ENCODE measurements at places on chromosomes 6 and 20.

GRCh38 chr6:152008779-152009178, 201.3 kb downstream of the ESR1 start:
- no peak for DNase-seq

GRCh38 chr6:68641172-68641571, 6.1 kb downstream of the ADGRB3 start:
- DNase-seq = no peak

DNA sequence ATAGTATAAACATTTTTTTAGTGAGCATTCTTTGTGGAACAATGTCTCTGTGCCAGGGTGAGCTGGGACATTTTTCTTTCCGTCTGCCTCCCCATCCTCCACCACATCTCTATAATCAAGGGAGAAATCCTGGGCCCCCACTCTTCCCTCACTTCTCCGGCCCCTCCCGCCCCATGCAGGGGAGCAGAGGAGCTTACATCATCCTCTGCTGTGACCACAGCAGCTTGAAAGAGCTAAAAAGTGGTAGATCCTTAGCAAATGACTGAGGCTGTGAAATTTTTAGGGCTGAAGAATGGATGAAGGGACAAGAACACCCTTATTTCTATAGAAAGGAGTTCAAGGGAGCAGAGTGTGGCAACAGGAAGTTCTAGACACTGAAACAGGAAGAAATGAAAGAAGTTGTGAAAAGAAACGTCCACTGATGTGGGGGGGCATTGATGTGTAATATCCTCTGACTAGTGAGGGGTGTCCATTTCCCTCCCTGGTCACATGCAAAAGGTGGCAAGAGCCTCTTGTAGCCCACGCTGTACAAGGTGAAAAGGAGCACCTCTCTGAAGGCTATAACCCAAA, 380.3 kb upstream of the JARID2 start:
- DNase-seq = no peak

- no peak for DNase-seq
Observed at GRCh38 chr6:110048221-110048875, 70.2 kb downstream of the GPR6 start.

Measured in stimulated activated CD8-positive, alpha-beta memory T cell treated with anti-CD3 and anti-CD28 coated beads, Interleukin-4, amount 100 ng/mL, for 1 hour (primary cell).